ENCODE measurements at places on chromosomes 7 and 10. TPM values are rescaled to one million over a fixed set of nuclear protein-coding genes. Genes with fewer than 3 reads are reported as not detected.
A peak's percentile ranks its signal among the peaks of the same experiment; 100 is the strongest.

The GPR15LG gene
- not detected for total RNA-seq

The C7orf57 gene
- total RNA-seq, result not detected

The IFIT1B gene
- not detected for total RNA-seq

The NEUROG3 gene
- not detected for total RNA-seq

The PDK4 gene
- total RNA-seq, result 133 TPM

DNA sequence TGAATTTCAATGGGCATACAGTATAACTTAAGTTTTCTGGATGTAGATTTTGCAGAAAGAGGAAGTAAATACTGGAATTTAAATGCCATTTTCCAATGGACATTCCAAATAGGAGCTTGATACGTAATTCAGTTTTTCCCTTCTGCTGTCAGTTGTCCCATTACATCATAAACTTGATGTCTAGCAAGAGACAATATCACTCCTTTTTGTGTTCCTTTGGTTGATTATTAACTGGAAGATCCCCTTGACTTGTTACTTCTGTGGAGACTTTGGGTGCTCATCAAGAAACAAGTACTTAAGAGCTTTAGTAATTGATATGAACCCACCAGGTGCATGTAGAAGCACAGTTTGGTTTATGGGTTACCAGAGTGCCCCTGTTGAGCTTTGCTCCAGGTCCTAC lies 116.1 kb downstream of the ST7 start:
- no peak for DNase-seq

GRCh38 chr10:90288391-90288933 lies 569.4 kb downstream of the HTR7 start:
- no peak for DNase-seq

- DNase-seq, result peak; percentile 31
Measured at GRCh38 chr10:84329196-84329611, 815 bp downstream of the CCSER2 start.

- no peak for DNase-seq
Measured at GRCh38 chr7:1514995-1515401, 10.8 kb upstream of the INTS1 start.

DNA sequence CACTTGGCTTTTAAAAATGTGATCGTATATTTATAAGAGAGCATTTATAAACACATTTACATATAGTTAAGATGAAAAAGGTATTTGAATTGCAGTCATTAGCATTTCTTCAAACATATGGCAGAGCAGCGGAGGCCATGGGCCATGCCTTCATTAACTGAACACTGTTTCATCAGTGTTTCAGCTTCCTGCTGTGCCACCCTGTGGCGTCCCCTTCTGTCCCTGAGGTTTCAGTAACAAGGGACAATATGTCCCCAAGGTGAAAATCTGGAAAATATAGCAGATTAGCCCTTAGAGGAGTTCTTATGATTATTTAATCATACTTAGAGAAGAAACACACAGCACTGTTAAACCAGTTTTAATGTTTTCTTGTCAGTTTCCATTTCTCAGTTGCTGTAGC lies 577.8 kb downstream of the ETV1 start:
- DNase-seq, result no peak

DNA sequence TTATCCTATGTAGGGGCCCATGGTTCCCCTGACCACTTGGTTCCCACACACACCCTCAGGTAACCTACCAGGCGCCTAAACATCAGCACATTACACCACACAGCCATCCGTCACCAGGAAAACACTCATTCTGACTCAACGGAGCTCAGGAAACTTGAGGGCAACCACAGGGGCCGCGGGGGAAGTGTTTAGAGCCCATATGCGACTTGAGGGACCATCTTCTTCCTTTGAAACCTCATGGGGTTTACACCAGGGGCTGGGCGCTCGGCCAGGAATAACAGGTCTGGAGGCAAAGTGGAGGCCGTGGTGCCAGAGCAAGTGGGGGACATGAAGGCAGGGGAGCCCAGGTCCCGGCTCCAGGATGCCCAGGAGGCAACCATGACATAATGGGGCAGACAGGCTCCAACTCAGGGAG lies 1.5 kb downstream of the STX1A start:
- no peak for DNase-seq

- DNase-seq, result peak; percentile 44
Measured at GRCh38 chr7:134777908-134778580, 1.4 kb upstream of the CALD1 start.

GRCh38 chr10:124308811-124309210 lies 109.9 kb downstream of the OAT start:
- no peak for DNase-seq

- no peak for DNase-seq
Measured at GRCh38 chr10:85649461-85649860, 717.1 kb downstream of the GRID1 start.

DNA sequence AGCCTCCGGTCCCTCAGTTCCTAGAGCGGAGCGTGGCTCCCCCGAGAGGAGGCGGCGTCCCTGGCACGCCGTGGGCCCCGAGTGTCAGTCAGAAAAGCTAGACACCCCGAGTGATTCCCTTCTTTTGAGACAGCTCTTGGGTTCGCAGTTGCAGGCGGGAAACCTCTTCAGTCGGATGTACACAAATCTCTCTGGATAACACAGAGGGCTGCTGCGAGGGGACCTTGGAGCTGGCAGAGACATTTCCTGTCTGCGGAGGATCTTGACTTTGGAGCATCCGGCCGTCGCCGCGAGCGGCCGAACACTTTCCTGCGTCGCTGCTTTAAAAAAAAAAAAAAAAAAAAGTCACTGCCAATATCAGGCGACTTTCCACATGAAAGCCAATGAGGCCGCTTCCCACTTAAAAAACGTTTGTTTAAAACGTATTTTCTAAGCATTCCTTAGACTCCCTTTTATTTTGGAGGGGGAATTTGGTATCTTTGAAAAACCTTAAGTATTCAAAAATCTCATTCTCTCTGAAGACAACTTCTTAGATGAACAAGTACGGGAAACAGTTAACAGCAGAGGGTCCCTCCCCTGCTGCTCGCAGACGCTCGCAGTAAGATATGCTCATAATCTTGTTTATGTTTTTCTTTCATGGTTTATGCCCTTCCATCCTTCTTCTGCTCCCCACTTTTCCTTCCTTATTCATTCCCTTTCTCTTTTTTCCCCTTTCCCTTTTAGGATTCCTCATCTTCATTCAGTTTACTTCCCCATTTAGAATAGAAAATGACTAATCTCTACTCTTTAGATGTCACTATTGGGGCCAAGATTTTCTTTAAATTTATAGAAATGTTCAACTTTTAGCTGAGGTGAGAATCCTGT lies 10.0 kb downstream of the HHEX start:
- DNase-seq, result no peak

DNA sequence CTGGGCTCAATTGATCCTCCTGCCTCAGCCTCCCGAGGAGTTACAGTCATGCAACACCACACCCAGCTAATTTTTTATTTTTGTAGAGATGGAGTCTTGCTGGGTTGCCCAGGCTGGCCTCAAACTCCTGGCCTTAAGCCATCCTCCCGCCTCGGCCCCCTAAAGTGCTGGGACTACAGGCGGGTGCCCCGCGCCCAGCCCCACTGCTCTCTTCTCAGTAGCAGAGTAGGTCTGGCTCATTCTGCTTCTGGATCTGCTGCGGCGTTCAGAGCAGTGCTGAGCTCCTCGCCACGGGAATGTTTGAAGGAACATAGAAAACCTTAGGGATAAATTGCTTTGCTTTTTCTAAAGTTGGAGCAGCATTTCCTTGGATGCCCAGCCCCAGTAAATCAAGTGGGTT lies 27.4 kb downstream of the WIPI2 start:
- no peak for DNase-seq
